A549 (cell line): ENCODE measurements at places on chromosomes 11 and 22.

DNA sequence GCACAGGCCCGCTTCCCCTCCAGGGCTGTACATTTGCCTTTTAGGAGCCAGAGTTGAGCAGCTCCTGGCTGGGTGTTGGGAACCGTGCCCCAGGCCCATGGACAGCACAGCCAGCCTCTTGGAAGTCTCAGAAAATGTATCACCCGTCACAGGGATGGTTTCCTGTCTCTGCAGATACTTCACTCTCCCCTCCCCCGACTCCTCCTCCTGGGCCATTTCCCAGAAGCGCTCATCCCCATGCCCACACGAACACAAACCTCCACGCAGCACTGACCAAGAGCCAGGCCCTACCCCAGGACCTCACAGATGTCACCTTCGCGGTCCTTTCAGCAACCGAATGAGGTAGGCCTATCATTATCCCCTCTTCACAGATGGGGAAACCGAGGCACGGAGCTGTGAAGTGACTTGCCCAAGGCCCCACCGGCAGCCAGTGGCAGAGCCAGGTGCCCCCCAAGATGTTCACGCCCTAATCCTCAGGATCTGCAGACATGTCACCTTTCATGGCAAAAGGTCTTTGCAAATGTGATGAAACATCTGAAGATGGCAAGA is 13.0 kb upstream of the PPARA start:
- DNase-seq = no peak

- DNase-seq = no peak
These were observed 4.3 kb upstream of the CARD16 start for GRCh38 chr11:105049481-105049880.

DNA sequence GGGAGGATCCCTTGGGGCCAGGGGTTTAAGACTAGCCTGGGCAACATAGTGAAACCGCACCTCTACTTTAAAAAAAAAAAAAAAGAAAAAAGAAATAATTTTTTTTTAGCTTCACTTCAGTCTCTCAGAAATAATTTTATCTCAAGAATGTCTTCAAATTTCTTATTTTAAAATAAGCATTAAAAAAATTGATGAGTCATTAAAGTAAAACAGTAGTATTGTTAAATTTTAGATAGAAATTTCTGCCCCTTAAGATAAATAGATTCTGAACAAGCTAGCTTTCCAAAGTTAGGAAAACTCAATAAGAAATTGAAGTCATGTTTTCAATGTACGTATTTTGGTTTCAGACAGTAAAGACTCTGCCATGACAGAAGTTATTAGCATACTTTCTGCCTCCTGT is 7.7 kb upstream of the PACS1 start:
- DNase-seq = no peak

DNA sequence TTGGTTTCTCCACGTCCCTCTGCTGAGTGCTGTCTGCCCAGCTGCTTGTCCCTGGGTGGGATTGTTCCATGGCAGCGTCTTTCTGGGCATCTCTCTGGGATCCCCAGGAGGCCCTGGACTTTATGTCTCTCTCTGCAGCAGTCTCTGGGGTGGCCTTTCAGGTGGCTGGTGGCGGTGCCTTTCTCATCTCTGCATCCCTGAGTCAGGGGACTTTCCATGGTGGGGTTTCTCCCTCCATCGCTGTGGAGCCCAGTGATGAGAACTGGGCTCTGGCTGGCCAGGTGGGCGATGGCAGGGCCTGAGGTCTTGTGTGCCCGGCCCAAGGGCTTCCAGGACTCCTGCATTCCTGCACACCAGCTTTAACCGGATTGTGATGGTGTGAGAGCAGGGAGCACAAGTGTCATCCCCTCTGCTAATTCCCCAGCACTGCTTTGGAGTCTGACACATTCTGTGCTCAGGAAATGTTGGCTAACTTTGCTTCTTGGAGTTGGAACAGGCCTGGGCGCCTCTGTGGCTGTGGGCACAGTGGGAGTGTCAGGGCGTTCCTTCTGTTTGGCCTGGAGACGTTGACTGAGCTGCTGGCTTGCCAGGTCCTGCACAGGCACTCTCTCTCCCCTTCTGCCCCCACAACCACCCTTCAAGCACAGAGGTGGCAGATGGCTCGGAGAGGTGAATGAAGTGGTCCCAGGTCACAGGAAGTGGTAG is 27.9 kb downstream of the FAM83F start:
- no peak for DNase-seq

DNA sequence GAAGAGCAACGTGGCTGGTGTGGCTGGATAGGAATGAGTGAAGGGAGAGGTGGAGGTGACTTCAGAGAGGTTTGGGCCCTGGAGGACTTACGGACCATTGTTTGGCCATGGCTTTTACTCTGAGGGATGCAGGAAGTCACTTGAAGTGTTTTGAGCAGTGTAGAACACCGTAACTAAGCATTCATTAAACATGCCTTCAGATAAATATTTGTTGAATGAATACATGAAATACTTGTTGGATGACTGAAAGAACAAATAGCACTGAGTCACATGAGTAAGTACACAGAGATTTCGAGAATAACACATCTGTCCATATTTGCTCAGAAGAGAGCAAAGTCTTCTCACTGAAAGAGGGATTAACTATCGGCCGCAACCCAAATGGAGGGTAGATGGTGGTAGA is 182.7 kb upstream of the SNX19 start:
- peak; percentile 38 for DNase-seq

- DNase-seq = no peak
These were observed 29.8 kb downstream of the SHISA8 start for GRCh38 chr22:41885116-41885515.

DNA sequence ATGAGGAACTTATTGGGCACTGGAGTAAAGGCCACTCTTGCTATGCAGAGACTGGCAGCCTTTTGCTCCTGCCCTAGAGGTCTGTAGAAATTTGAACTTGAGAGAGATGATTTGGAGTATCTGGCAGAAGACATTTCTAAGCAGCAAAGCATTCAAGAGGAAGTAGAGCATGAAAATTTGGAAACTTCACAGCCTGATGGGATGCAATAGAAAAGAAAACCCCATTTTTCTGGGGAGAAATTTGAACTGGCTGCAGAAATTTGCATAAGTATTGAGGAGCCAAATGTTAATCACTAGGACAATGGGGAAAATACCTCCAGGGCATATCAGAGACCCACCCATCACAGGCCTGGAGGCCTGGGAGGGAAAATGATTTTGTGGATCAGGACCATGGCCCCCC is 29.9 kb upstream of the CD44 start:
- DNase-seq = no peak

DNA sequence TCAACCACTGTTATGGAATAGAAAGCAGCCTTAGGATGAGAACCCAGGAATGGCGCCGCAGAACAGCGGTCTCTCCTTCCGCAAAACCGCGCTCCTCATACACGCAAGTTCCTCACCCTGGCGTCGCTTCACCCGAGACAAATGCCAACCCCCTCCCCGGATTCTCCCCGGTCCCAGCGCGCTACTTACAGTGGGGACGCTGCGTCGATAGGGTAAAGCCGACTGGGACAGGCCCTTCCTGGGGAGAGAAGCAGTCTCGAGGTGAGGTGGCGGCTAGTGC is 287 bp downstream of the RPS13 start:
- DNase-seq = no peak

GRCh38 chr11:117316197-117316961 is at the start of gene BACE1:
BACE1 (minus strand) TSS chr11:117316256; CDS start chr11:117315795, 461 bp downstream.
- DNase-seq = peak; percentile 69
